ENCODE measurements at places on chromosomes 4 and X.

DNA sequence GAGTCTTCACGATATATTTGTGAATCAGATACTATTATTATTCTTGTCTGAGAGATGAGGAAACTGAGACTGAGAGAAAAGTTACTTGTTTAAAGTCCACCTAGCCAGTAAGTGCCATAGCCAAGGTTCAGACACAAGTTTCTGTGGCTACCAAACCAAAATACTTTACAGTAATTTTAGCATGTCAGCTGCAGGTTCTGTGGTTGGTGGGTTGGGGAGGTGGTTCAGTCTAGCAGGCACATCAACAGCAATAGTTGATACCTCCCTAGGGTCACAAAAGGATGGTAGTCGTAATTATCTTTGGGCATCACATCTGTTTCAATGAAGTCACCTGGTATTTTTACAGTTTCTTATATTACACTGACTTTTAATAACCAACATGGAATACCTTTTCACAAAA is 35.6 kb upstream of the EDA2R start:
- DNase-seq, result no peak

GRCh38 chr4:101981756-101982155 is 191.2 kb downstream of the BANK1 start:
- DNase-seq, result peak; percentile 4

DNA sequence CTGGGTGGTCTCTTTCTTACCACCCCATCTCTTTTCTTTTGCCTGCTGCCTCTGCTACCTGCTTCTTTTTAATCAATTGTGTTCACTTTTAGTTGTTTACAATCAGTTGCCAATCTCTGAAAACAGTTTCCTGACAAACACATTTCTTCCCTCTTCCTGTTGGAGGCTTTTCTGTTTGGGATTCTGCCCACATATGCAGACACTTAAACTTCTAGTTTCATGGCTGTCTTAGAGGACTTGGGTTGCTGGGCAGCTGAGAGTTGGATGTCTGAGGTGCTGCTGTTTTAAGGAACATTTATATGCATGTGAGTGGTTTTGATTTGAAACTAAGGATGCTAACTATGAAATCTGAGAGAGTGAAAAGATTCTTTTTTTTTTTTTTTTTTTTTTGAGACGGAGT is 112.3 kb upstream of the LIMCH1 start:
- no peak for DNase-seq

DNA sequence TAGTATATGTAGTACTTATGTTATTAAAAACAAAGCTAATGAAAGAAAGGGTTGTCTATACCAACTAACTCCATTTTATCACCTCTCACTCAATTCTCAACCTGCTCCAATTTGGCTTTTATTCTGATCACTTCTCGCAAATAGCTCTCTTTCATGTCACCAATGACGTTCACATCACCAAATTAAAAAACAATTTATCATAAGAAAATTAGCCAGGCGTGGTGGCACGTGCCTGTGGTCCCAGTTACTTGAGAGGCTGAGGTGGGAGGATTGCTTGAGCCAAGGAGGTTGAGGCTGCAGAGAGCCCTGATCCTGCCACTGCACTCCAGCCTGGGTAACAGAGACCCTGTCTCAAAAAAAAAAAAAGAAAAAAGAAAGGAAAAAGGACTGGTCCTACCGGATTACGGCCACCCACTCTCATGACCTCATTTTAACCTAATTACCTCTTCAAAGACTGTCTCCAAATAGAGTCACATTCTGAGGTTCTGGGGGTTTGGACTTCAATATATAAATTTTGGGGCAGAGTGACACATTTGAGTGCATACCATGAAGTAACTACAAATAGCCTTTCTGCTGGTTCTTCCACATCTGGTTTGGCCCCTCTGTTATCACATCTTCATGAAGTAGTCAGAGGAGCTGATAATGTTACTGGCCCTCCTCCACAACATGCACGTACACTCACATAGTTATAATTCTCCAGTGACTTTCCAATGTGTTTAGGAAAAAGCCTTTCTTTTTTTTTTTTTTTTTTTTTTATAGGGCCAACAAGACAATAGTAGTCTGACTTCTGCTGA is 15.8 kb upstream of the RBMX start:
- DNase-seq, result no peak

GRCh38 chr4:8275548-8275910 is 6.0 kb downstream of the HTRA3 start:
- no peak for DNase-seq

All from activated CD4-positive, alpha-beta T cell treated with anti-CD3 and anti-CD28 coated beads for 36 hours (primary cell).